A172 (cell line): ENCODE measurements at places on chromosomes 3 and 15. TPM values are rescaled to one million over a fixed set of nuclear protein-coding genes. Genes with fewer than 3 reads are reported as not detected.

DNA sequence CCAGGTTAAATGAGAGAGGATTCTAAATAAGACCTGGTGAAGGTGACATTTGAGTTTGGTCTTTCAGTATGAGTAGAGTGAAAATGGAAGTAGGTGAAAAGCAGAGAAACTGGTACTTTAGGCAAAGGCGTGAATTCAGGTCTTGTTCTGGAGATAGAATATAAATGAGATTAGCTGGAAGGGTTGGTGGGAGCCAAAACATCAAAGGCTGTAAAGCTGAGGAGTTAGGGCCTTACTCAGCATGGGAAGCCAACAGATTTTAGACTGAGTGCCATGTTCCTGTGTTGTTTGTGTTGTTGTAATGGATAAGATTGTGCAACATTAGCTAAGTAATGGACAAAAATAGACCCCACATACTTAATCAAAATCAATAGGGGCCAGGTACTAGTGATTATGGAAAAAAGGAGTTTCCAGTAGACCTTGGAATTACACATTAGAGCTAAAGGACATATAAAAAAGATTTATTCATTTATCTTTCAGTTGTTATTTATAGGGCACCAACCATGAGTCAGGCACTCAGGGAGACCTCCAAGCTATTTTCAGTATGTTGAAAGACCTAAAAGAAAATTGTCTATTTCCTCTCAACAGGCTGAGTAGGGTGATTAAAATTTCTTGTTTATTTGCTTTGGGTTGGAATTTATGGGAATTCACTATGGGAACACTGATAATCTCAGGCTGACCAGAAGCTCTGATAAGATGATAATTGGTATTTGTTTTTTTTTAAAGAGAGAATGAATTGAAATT is 20.8 kb downstream of the ARL14 start:
- DNase-seq = peak; percentile 86

GRCh38 chr3:156816091-156816793 is 9.9 kb upstream of the LEKR1 start:
- no peak for DNase-seq

DNA sequence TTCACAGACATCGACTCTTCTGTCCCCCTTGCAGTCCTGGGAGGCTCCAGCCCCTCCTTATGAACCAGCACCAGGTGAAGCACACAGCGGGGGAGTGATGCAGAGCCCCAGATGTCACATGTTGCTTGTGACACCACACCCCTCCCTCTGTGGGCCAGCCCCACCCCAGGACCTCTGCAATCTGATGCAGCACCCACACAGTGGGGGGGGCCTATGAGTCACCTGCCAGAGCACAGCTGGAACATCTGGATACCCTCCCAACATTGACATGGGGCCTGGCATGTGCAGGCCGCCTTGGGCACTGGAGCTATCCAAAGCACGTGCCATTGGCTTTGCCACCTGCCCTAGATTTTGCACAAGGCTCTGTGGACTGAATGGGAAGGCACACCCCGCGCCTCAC is 70.5 kb downstream of the FEM1B start:
- DNase-seq = no peak

DNA sequence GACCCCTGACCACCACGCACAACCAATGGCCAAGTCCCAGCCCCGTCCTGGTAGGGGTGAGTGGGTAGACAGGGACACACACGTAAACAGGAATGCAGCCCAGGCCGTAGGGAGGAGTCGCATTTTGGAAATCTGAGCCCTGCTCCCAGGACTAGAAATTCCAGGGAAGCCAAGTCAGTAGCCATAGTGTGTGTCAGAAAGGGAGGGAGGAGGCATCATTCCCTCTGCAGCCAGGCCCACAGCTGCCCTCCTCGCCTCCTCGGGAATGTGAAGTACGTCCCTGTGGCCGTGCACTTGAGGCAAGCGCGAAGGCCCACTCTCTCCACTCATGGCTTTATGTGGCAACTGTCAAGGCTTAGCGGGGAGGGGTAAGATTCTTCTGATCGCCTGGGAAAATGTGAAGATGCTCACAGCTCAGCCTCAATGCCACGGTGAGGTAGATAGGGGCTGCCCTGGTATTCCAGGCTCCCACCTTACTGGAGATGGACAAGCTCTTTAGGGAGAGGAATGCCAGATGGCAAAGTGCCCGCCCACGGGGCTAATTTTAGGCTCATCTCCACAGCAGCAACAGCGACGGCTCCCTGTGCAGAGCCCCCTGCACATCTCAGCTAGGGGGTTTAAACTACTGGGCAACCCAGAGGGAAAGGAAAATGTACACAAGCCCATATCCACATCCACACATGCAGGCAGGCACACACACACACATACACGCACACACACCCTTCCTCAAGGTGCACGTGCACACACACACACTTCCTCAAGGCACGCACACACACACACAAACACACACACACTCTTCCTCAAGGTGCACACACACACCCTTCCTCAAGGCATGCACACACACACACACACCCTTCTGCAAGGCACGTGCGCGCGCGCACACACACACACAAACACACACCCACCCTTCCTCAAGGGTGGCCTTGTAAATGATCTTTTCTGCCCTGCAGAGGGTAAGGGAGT is 65.5 kb downstream of the ADCY5 start:
- no peak for DNase-seq

DNA sequence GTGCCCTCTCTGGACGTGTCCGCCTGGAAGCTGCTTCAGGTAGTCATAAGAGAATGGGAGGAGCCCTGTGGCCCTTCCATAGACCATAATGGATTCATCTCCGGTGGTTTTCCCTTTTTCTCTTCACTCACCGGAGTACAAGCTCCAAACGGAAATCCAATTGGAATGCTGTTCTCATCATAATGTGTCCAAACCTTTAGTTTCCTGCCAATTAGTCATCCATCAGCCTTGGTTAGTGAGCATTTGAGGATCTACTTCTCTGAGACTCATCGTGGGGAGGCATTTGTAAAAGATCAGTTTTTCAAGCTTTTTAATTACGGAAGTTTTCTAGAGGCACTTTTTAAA is 34.9 kb downstream of the ABHD2 start:
- no peak for DNase-seq

- no peak for DNase-seq
Measured at GRCh38 chr3:108388136-108389132, 92.1 kb downstream of the HHLA2 start.

- no peak for DNase-seq
Measured at GRCh38 chr3:122389892-122390291, 5.9 kb downstream of the FAM162A start.

GRCh38 chr15:68599560-68600071 is 20.8 kb downstream of the CORO2B start:
- peak; percentile 39 for DNase-seq

DNA sequence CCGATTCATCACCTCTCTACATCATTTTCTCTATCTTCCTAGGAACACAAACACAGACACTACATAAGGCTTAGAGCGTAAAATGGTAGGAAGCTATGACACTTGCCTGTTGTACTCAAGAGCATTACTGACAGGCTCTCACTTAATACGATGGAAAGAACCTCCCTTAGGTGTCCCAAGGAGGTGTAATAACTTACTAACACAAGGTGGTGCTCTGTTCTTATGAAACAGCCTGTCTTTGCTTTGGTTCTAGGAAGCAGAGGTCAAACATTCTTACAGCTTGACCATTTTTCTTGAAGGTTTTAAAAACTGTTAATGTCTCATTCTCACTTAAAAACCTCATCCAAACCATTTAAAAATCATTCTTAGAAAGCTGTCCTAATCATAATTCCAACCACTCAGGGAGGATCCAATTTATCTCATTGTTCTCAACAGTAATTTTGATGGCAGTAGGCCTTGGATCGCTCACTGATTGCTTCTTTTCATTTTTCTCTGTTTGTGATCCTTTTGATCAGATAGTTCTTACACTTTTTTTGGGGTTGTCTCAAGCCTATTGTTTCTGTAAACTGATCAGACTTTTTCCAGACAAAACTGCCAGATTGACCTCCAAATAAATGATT is 317.8 kb upstream of the AGTR1 start:
- peak; percentile 61 for DNase-seq

DNA sequence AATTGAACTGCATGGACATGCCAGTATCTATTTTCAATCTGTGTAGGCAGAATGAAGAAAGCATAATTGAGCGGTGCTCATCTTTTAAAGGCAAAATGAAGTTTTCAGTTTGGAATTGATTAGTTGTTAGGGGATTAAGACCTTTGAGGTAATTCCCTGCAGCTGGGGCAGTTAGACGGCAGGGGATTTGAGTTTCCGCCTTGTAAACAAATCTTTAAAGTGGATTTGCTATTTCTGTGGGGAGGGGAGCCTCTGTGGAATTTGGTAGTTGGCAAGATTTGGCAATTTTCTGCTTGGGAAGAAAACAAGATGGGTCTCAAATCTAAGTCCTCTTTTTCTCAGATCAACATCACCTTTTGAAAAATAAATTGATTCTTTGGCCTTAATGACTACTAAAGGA is 212.5 kb upstream of the CNTN6 start:
- DNase-seq = no peak

C3orf49 gene
- total RNA-seq = not detected in 2 replicates

SERPINI1 gene
- 1.9 and 3.3 TPM in 2 replicates for total RNA-seq

VEPH1 gene
- 17.1 and 25.0 TPM in 2 replicates for total RNA-seq

B3GNT5 gene
- 15.8 and 18.0 TPM in 2 replicates for total RNA-seq

SNX22 gene
- total RNA-seq = 0.78 and 1.3 TPM in 2 replicates

PRC1 gene
- 311 and 334 TPM in 2 replicates for total RNA-seq
